ENCODE measurements at places on chromosomes 1 and 21.

DNA sequence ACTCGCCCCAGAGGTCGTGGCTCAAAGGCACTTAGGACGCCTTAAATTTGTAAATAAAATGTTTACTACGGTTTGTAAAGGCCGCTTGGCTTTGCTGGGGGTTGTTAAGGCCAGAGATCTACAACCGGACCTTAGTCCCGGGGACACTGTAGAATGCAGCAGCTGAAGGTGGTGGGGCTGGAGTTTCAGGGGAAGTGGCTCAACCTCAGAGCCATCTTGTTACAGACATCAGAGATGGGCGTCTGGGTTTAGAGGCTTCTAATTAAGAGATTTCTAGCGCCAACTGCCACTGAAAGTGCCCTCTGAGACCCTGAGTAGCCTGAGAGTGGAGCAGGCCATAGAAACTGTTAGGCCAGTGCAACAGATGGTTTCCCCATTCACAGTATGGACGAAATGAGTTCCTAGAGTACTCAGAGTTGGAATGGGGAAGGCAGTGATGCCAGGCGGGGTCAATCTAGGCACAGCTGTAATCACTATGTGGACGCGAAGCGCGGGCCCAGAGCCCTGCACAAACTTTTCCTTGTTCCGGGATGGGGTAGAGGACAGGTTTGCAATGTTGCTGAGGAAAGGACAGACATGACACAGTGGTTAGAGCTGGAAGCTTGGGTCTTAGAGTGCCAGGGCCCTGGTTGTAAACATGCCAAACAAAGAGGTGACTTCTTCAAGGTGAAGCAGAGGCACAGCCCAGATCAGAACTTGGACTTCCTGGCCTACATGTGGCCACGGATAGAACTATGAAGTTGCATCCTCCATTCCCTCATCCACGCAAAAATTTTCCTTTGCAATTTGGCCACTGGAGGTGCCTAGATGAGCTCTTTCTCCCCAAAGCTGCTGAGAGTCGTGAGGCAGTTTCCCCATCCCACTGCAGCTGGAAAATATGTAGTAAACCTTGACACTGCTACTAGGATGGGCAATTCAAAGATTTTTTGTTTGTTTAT, 6.0 kb downstream of the HLX start:
- no peak for DNase-seq

- no peak for DNase-seq
These were observed 135.3 kb downstream of the RUNX1 start for GRCh38 chr21:34913811-34914210.

DNA sequence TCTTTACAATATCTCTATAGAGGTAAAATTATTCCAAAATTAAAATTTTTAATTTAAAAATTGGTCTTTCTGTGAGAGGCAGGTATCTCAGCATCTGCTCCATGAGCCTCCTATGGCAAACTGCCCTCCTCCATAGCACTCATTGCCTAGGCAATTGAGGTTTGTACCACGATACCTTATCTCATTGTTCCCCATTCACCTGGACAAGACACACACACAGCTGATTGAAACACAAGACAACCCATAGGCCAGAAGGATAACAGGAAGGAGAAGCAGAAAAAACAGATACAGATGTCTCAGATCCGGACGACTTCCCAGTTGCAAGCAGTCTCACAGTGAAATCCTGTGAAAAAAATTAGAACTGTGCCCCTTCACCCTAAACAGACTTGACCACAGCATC, 24.3 kb downstream of the RHBDL2 start:
- DNase-seq = no peak

GRCh38 chr1:82978461-82979324, 1020.2 kb downstream of the TTLL7 start:
- no peak for DNase-seq

- DNase-seq = no peak
These were observed 28.8 kb downstream of the EPHA8 start for GRCh38 chr1:22592051-22592450.
